T-helper 22 cell (primary cell): ENCODE measurements at places on chromosomes 2 and 18.

- no peak for DNase-seq
Observed at GRCh38 chr18:26740396-26740795, 125.1 kb downstream of the AQP4 start.

GRCh38 chr2:180848393-180848792 lies 132.0 kb upstream of the UBE2E3 start:
- no peak for DNase-seq

DNA sequence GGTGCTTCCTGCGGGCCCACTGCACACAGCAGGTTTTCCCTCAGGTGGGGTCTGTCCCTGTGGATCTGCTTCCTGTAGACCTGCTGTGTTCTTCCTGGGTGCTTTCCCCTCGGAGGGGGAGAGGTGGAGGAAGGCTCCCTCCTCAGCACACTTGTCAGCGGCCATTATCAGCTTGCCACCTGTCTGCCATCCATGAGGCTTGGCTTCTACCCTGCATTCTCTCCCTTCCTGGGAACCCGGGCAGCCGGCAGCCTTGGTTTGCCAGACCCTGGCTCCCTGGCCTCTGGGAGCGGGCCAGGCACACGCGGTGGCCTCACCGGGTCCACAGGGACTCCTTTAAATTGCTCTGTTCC lies 58.5 kb downstream of the INPP5D start:
- no peak for DNase-seq

GRCh38 chr2:232265329-232265728 lies 113.2 kb upstream of the ALPP start:
- DNase-seq = no peak

DNA sequence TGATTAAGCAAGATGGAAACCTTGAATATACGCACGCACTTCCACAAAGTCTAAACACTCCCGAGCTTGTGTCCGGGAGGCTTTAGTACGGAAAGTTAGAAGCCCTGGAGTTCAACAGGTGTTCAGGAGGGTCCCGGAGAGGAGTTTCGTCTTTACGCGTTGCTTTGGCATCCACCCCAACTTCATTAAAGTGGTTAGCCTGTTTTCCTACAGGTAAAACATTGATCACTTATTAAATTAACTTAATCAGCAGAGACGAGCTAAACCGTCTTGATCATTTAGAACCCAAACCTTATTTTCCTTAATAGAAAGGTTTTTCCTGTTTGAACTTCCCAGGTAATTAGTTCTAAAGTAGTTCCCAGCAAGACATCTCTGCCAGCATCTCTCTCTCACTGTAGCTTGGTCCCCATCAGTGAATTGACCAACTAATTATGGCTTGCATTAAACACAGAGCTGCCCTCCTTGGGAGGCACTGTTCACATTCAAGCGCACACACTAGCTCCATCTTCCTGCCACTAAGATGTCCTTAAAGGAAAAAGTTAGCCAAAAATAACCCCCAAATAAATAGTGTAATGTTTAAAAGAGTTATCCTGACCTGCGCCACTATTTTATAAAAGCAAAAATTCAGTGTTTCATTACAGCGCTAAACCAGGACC lies 1.4 kb downstream of the NPAS2 start:
- DNase-seq = no peak

GRCh38 chr2:112907001-112907949 lies 3.7 kb upstream of the IL37 start:
- no peak for DNase-seq

GRCh38 chr2:65276609-65277008 lies 49.0 kb downstream of the ACTR2 start:
- DNase-seq = no peak

DNA sequence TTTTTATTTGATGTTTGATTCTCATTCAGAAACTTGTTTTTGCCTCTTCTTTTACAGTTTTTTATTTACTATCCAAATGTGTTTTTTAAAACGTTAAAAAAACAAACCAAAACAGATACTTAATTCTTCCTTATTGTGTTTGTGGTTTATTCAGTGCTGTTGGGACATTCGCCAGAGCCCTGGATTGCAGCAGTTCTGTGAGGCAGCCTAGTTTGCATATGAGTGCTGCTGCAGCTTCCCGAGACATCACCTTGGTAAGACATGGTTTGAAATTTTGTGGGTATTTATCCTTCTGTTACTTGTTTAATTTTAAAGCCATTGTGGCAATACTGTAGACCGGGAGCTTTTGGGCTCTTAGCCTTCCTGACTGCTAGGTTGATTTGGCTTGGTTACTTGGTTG lies 91.2 kb downstream of the MTA3 start:
- no peak for DNase-seq

DNA sequence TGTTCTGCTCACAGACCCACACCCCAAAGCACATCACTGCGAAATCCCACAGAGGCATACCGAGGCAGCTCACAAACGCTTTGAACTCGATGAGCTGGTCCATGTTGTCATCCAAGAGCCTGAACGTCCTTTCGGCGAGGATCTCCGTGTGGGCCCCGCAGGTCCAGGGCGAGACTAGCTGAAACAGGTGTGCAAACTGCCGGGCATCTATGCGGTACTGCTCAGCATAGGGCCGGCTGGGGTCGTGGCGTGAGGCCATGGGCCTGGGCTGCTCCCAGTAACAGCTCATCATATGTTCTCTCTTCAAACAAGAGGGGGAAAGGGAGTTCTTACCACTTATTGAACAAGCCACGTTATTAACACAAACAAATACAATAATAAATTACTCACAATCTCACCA lies 20.1 kb downstream of the RPL31 start:
- no peak for DNase-seq

DNA sequence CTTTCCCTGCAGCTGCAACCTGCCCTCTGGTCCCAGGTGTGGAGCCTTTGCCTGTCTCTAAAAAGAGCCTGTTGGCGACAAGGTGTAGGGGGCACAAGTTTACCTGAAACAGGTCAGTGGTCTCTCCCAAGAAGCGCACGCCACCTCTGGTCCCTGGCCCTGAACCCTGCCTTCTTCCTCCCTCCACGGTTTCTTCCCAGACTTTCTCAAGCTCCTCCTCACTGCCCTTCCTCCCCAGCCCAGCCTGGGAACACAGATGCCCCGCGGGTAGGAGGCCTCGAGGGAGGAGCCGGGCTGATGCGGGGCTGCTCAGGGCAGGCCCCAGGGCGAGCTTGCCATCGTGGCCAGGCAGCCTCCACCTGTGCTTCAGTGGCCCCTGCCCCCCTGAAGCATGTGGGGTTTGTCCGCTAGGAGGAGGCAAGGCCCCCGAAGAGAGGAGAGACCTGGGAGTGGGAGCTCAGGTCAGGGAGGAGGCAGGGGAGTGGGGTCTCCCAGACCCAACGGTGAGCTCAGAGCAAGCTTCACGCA lies 89.5 kb downstream of the SMAD7 start:
- no peak for DNase-seq

DNA sequence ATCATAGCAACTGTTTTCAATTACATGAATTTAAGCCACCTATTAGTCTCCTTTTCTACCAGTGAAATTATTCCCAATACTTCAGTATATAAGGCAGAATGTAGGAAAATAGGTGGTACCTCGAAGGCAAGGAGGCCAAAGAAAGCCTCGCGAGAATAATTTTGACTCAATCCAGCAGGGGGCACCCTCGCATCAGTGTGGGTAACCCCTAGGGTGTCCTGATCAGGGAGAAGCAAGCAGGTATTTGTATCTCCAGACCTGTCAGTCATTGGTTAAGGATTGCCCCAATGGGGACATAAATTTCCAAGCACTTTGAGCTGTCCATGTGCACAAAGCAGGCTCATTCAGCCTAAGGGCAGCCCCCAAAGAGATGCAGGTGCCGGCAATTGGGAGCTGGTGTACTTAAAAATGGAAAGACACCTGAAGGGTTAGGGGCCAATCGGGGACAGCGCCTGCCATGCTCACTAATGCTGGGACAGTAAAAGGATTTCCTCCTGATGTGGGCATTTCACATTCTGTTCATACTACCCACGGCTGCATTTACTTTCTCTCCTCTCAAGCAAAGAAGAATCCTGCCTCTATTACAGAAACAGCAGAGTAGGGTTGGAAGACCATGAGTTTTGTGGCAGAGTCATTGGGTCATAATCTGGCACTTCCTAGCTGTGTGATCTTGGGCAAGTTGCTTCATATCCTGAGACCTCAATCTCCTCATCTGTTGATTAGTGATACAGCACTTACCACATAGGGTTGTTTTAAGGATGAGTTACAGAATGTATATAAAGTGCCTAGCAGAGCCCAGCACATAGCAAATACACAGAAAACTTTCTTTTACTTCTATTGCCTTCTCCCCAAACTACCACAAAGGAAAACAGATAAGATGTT lies 136.1 kb downstream of the ICOS start:
- peak; percentile 2 for DNase-seq

DNA sequence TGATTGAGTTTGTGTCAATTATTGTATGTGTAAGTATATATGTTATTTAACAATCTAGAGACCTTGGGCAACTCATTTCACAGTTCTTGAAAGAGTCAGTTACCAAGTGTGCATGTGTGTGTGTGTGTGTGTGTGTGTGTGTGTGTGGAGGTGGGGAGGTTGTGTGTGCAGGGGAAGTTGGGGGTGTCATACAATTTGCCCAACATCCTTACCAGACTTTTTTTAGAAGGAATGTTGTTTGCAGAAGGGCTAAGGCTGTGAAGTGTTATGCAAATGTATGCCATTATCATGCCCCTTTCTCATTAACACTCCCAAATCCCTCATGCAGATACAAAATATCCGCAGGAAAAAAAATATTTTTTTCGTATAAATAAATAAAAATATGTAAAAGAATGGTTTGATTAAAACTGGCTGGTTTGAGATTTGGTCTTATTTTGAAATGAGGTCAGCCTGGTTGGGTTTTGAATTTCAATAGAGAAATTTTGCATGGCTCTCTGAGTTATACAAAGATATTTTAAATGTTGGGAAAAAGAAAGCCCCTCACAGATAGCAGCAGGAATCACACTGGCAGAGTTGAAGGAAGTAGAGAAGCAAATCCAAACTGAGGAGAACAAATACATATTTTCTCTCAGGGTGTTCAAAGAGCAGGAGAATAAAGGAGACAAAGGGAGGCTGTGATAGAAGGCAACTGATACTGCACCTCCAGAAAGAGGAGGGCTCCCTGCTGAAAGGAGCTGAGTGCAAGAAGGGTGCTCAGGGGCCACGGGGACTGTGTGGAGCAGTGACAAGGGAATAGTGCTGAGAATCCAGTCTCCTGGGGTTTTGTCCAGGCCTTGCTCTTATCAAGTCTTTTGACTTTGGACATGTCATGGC lies 1365.5 kb upstream of the CELF4 start:
- no peak for DNase-seq

- no peak for DNase-seq
Observed at GRCh38 chr2:126244937-126245336, 411.0 kb upstream of the GYPC start.

DNA sequence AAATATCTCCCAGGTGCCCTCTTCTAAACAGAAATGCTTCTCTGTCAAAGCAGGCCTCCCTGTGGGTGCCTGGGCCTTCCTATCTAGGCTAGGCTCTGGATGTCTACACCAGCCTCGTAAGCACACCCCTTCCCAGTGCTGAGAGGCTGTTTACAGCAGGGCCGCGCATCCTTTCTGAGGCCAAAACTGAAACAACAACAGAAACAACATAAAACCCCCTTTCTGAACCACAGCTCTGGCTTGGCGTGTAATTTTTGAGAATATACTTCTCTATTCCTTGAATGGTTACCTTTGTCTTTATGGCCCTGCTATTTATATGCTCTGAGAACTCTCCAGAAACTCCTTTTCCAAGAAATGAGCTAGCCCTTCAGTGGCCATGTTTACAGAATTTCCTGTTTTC lies 118.4 kb downstream of the BCL2L11 start:
- no peak for DNase-seq

- DNase-seq = no peak
Observed at GRCh38 chr18:2871111-2871720, 24.4 kb downstream of the EMILIN2 start.

GRCh38 chr18:24014986-24015638 lies 558 bp downstream of the TTC39C start:
- DNase-seq = peak; percentile 25
